ENCODE measurements at places on chromosomes 6 and 20.
A peak's percentile ranks its signal among the peaks of the same experiment; 100 is the strongest.

DNA sequence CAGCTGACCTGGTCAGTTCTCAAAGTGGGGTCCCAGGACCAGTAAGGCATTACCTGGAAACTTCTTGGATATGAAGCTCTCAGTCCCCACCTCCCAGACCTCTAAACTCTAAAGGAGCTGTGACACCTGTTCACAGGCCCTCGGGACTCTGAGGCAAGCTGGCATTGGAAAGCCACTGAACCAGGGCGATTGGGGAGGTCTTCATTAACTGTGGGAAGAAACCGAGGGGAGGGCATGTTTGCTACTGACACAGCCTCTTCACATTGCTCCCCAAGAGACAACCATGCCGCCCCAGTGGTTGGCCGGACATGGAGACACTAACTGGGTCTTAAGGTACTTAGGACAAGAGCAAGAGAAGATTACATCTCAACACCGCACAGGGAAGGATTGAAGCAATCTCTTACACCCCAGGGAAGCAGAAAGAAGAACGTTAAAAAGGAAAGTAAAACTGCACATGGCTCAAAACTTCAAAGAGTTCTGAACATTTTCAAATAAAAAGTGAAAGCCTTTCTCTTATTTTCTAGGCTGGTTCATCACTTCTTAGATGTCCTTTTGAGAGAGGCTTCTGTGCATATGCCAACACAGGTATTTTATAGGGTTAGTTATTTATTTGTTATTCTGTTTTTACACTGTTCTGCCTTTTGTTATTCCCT lies 210.0 kb upstream of the CST7 start:
- no peak overlapping the region for H3K27ac ChIP-seq
- H3K4me1 ChIP-seq: no peaks in the 10 kb centered on the region
- H3K36me3 ChIP-seq: no peaks in the 10 kb centered on the region
- no peak for DNase-seq

GRCh38 chr6:3569816-3570215 lies 113.0 kb upstream of the SLC22A23 start:
- DNase-seq: no peak
- no peaks in the 10 kb centered on the region for H3K4me1 ChIP-seq
- H3K36me3 ChIP-seq: no peaks in the 10 kb centered on the region
- H3K27ac ChIP-seq: no peak overlapping the region
- H3K4me3 ChIP-seq: no peak overlapping the region

DNA sequence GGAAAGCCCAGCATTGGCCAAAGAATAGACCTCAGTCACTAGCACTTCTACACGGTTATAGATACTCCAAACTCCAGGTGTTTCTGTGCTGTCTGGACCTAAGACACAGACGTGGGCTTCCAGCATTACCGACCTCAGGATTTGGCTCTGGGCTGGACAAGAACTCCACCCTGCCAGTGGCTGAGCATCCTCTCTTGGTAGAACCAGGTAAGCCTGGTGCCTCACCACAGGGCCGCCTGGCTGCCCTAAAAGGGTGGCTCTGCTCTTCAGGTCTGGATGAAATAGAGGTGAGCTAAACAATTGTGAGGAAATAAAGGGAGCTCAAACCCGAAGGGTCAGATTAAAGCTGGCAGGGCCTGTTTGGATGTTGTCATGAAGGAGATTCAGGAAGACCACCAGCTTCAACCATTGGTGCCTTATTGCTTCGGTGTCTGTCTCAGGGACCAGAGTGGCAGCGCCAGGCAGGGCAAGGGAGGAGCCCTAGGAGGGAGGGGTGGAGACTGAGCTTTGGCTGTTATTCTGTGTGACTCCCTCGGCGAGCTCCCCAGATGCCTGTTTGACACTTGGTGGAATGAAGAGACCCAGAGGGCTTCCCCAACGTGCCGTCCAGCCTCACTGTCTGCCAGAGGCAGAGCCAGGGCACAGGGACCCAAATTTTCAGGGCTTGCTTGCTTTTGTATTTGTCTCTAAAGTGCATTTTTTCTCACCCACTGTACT lies 8.6 kb downstream of the SYNDIG1 start:
- H3K36me3 ChIP-seq: no peaks in the 10 kb centered on the region
- DNase-seq: no peak
- H3K4me1 ChIP-seq: no peaks in the 10 kb centered on the region
- H3K4me3 ChIP-seq: no peak overlapping the region

GRCh38 chr6:46815130-46815529 lies 21.9 kb downstream of the MEP1A start:
- H3K4me1 ChIP-seq: peaks cover 15% of the 10 kb centered on the region
- no peak for DNase-seq
- no peaks in the 10 kb centered on the region for H3K36me3 ChIP-seq
- no peak overlapping the region for H3K4me3 ChIP-seq

GRCh38 chr20:47642624-47643023 lies 140.9 kb downstream of the NCOA3 start:
- H3K27ac ChIP-seq: no peak overlapping the region
- no peaks in the 10 kb centered on the region for H3K27me3 ChIP-seq
- peaks cover 100% of the 10 kb centered on the region for H3K36me3 ChIP-seq
- no peaks in the 10 kb centered on the region for H3K4me1 ChIP-seq
- no peak for DNase-seq

DNA sequence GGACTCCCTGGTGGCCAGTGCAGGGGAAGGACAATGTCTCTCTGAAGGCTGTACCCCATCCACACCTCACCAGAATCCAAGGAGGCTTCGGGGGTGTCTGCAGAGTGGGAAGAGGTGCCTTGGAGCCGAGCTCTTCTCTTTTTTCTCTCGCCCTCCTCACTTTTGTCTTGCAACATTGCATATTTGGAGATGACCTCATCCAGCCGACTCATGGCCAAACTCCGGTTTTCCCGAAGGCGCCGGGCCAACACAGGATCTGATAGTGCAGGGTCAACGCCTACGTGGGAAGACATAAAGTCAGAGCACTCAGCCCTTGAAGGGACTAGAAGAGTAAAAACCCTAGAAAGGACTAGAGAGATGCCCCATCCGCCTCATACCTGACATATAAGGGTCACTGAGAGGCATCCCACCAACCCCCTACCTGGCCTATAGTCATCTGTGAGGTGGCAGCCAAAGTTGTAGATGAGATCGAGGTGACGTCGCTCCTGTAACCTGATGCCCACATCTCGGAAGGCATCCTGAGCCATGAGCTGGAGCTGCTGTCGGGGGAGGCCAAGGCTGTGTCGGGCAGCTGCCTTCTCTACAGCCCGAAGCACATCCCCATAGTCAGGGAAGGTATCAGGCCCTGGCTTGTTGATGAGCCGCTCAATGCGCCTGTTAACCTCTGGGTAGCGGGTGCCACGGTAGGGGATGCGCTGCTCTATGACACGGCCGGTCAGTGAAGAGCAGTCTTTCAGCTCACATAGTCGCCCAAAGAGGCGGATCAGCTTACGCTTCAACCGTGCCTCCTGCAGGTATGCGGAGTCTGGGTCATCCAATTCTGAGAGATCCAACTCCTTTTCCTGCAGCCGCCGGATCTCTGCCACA lies 3.0 kb upstream of the ZBTB22 start:
- H3K36me3 ChIP-seq: peaks cover 19% of the 10 kb centered on the region
- H3K4me1 ChIP-seq: peaks cover 56% of the 10 kb centered on the region
- no peaks in the 10 kb centered on the region for H3K27me3 ChIP-seq
- H3K4me3 ChIP-seq: no peak overlapping the region
- DNase-seq: no peak

GRCh38 chr6:157209865-157210530 lies 113.3 kb downstream of the TMEM242 start:
- H3K36me3 ChIP-seq: no peaks in the 10 kb centered on the region
- H3K27ac ChIP-seq: no peak overlapping the region
- no peak overlapping the region for H3K4me3 ChIP-seq
- H3K4me1 ChIP-seq: no peaks in the 10 kb centered on the region

- H3K27ac ChIP-seq: peak overlapping the region; percentile 81
- no peaks in the 10 kb centered on the region for H3K27me3 ChIP-seq
- no peak for DNase-seq
- peaks cover 38% of the 10 kb centered on the region for H3K4me1 ChIP-seq
- H3K4me3 ChIP-seq: peak overlapping the region; percentile 75
- no peaks in the 10 kb centered on the region for H3K36me3 ChIP-seq
Measured at GRCh38 chr20:20017844-20018185, 653 bp downstream of the NAA20 start.

DNA sequence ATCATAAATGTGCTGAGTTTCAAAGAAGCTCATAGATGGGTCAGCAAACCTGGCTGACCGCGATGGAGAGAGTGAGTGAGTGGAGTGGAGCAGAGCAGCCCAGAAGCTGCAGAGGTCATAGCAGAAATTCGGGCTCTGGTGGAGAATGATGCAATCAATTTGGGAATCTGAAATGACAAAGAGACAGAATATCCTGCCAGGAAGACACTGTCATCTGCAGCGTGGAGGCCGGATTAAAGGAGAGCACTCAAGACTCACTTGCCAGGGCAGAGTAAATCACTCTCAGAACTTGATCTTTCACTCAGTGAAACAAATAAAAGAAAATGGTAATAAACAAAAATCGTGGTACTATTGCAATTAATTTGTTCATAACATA lies 109.6 kb upstream of the RREB1 start:
- DNase-seq: no peak
- H3K4me3 ChIP-seq: no peak overlapping the region
- H3K36me3 ChIP-seq: no peaks in the 10 kb centered on the region
- H3K4me1 ChIP-seq: peaks cover 19% of the 10 kb centered on the region

DNA sequence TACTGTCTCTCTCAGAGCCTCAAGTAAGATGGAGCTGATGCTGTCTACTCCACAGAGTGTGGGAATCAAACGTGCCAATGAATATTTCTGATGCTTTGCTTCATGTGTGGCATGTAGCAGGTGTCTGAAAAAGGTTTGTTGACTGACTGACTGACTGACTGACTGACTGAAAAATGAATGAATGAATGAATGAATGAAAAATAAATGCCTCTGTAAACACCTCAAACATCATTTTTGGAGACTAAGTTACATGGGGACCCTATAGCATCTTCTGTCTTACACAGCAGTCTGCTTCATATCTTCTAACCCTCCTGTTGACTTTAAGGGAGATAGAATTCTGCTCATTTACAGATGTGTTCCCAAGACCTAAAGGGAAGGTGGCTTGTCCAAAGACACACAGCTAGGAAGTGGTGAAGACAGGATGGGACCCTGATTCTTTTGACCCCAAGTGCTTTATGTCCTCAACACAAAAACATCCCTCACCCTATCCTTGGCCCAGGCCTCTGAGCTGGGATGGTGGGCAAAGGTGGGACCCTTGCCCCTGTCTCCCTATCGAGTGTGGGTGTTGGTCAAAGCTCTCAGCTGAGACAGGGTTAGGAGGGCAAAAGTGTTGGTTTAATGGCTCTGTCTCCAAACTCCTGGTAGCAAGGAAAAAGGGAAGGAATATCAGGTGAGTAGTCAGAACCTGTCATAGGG lies 104.4 kb downstream of the TOX2 start:
- no peak for DNase-seq
- H3K27me3 ChIP-seq: no peaks in the 10 kb centered on the region
- H3K4me1 ChIP-seq: peaks cover 19% of the 10 kb centered on the region

- H3K36me3 ChIP-seq: no peaks in the 10 kb centered on the region
- H3K4me3 ChIP-seq: no peak overlapping the region
- H3K27me3 ChIP-seq: no peaks in the 10 kb centered on the region
- no peak overlapping the region for H3K27ac ChIP-seq
- H3K4me1 ChIP-seq: no peaks in the 10 kb centered on the region
- DNase-seq: no peak
Measured at GRCh38 chr20:8267009-8267408, 134.9 kb downstream of the PLCB1 start.

DNA sequence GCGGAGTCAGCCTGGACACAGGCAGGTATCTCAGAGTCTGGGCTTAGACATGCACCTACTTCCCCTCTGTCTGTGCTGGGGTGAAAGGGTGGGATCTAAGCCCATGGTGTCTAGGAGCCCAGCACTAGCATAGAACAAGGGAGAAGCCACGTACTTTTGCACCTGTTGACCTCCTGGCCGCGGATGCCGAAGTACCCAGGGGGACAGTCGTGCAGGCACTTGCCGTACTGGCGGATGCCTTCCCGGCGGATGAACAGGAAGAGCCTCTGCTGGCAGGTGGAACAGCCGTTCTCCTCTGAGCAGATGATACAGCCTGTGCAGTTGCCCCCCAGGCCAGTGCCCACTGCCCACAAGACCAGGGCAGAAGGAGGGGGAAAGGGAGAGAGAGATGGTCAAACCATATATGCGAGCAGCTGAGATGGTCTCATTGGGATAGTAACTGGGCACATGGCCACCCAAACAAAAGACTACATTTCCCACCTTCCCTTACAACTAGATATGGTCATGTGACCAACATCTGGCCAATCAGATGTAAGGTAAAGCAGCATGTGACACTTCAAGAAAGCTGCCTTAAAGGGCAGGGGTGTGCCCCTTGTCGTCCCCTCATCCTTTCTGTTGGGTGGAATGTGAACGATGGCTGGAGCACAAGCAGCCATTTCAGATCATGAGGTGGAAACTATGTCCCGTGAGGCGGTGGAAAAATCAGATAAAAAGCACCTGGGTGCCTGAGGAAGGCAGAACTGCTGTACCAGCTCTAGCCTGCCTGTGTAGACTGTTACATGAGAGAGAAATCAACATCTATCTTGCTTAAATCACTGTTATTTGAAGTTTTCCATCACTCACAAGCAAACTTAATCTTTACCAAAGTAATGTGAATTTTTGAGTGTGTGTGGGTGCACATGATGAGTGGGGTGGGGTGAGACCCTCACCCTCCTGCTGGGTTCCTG lies 34.0 kb downstream of the RSPO4 start:
- no peak overlapping the region for H3K4me3 ChIP-seq
- H3K27me3 ChIP-seq: no peaks in the 10 kb centered on the region
- DNase-seq: no peak
- no peaks in the 10 kb centered on the region for H3K4me1 ChIP-seq
- no peaks in the 10 kb centered on the region for H3K36me3 ChIP-seq

DNA sequence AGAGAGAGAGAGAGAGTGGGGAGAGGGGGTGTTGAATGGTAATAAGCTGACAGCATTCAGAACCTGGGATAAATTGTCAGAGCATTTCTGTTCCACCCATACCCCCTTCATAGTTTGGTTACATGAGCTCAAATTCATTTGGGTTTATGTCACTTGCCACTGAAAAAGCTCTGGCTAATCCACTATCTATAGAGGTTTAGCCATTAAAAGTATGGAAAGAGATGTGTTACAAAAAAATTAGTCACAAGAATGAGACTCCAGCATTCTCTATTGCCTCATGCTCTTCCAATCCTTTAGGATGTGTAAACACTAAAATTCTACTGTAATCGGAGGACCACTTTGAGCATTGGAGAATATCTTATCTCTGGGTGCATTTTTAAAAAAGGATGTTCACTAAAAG lies 297.6 kb upstream of the TCF21 start:
- H3K4me3 ChIP-seq: no peak overlapping the region
- H3K27me3 ChIP-seq: no peaks in the 10 kb centered on the region
- no peaks in the 10 kb centered on the region for H3K4me1 ChIP-seq
